Renal cortex interstitium (tissue), 15 donors: ENCODE measurements at places on chromosomes 5 and 9.

- no peak for DNase-seq
Observed at GRCh38 chr9:33294670-33295432, 4.5 kb downstream of the NFX1 start.

DNA sequence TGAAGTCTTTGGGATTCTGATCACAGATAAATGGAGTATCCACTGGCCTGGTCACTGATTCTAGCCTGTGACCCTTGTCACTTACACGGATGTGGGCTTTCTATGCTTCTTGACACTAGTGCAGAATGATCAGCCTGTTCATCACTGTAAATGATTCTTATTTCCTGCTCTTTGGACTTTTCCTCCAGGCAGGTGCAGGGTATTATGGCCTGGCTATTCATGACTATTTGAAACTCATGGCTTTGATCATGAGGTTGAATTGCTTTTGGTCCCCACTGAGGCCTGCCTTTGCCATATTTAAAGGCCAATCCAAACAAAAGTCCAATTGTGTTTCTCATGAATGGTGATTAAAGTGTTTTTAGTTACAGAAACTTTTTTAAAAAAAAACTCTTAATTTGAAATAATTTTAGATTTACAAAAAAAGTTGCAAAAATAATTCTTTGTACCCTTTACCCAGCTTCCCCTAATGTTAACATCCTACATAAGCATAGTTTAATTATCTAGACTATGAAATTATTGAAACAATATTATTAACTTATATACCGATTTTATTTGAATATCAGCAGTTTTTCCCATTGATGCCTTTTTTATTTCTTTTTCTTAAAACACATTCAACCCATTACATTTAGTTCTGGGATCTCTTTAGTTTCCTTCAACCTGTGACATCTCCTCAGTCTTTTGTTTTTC lies 68.1 kb downstream of the GALNT10 start:
- no peak for DNase-seq

GRCh38 chr5:163914910-163915309 lies 409.5 kb downstream of the MAT2B start:
- no peak for DNase-seq

DNA sequence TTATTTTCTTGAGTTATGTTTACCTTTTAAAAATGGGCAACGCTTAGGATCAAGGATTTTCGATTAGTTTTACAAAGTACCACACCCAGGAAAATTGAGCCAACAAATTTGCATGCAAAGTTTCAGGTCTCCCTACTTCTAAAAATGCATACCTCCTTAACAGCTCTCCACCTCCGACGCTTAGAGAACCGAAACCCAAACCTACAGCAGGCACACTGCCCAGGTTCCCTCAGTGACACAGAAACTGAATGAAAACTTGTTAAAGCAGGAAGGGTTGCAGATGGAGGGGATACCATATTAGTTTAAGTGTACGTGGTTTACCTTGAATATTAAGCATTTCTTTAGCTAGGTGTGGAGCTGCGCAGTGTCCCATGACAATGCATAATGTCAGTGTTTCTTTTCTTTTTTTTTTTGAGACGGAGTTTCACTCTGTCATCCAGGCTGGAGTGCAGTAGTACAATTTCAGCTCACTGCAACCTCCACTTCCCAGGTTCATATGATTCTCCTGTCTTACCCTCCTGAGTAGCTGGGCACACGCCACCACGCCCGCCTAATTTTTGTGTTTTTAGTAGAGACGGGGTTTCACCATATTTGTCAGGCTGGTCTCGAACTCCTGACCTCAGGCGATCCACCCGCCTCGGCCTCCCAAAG lies 1.6 kb upstream of the SUB1 start:
- no peak for DNase-seq

- DNase-seq, result no peak
Observed at GRCh38 chr9:81097131-81097847, 592.1 kb downstream of the TLE1 start.

- no peak for DNase-seq
Observed at GRCh38 chr5:150640311-150641005, at the start of gene SYNPO. Gene SYNPO (plus strand): TSS chr5:150640660. CDS start chr5:150648276, 7,616 bp downstream.

DNA sequence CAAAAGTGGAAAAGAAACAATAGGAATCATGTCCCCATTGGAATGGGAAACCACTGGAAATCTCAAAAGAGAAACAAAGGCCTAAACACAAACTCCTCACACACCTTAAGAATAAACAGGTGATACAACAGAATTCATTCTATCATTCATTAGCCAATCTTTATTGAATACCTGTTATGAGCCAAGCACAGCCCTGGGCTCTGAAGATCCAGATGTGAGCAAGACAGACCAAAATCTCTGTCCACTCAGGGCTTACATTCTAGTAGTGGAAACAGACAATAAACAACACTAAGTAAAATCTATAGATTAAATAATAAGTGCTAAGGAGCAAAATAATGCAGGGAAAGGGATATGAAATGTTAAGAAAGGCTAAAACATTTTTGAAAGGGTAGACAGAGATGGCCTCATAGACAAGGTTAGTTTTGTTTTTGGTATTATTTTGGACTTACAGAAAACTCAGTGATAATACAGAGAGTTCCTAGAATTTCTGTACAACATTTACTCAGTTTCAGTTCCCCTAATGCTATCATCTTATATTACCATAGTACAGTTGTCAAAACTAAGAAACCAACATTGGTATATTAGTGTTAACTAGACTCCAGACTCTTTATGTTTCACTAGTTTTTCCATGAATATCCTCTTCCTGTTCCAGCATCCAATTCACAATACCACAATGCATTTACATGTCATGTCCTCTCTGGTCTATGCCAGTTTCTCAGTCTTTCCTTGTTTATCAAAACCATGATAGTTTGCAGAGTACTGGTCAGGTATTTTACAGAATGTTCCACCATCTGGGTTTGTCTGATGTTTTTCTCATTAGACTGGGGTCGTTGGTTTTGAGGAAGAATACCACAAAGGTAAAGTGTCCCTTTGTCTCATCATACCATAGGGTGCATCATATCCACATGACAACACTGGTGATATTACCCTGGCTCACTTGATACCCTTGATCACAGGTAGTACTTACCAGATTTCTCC lies 103.7 kb downstream of the SIL1 start:
- DNase-seq, result no peak

DNA sequence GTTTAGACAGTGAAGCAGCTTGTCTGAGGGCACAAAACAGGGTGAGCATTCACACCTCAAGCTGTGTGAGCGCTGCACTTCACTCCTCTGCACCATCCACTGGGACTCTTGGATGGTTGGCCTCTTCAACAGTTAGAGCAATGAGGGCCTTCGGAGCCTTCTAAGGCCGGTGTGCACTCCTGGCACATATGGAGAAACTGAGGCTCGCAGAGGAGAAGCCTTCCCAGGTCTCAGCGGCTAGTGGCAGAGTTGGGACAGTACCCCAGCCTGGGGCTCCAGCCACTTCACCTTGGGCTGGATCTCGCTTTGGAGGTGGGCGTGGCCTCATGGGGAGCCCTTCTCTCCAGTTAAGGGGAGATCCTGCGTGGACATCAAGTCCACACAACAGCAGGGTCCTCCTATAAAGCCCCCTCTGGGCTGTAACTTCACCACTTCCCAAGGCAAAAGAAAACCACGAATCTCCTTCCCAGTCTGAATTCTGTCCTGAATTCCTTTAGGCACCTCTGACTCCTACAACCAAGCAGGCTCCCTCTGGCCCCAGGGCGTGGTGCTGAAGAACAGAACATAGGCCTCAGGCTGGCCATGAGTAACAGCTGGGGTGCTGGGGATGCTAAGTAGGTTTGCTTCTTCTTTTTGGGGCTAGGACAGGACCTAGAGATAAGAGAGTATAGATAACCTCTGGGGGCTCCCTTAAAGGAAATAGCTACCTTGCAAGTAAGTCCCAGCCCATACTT lies 30.5 kb upstream of the CSF1R start:
- DNase-seq, result no peak

DNA sequence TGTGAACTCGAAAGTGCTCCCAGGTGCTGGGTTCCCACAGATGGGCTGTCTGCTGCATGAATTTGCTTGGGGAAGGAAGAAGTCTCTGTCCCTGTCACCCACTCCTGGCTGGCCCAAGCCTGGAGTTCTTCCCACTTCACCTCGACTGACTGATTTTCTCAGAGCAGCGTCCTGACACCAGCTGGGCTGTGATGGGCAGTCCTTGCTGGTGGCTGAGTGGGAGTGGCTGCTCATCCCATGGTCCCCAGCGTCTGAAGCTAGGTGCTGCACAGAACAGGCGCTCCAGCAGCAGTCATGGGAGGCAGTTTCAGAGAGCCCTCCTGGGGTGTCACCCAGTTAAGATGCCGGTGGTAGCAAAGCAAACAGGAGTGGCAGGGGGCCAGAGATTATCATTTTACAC lies 10.1 kb upstream of the NEURL1B start:
- no peak for DNase-seq

- DNase-seq, result no peak
Observed at GRCh38 chr5:172833372-172833685, 722 bp upstream of the ERGIC1 start.

GRCh38 chr5:59856358-59856757 lies 37.2 kb downstream of the PDE4D start:
- DNase-seq, result no peak

- no peak for DNase-seq
Observed at GRCh38 chr5:72109062-72109411, 1.8 kb downstream of the MAP1B start.

DNA sequence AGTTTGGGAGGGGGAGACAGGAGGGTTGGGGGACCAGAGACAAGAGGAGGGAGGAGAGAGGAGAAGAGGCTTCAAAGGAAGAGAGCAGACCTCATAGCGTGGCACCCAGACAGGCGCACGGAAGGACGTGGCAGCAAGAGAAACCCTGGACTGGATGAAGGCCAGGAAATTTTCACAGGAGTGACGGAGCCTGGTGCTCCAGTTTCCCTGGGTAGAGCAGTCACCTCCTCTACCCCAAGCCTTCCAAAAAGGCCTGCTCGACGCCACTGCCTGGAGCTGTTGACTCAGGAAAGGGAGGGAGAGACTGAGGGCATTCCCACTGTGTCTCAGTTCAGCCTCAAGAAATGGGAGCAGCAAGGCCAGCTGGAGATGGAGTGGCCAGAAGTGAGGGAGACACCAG lies 19.3 kb downstream of the AK8 start:
- no peak for DNase-seq

GRCh38 chr5:130017173-130017572 lies 112.9 kb downstream of the CHSY3 start:
- no peak for DNase-seq

DNA sequence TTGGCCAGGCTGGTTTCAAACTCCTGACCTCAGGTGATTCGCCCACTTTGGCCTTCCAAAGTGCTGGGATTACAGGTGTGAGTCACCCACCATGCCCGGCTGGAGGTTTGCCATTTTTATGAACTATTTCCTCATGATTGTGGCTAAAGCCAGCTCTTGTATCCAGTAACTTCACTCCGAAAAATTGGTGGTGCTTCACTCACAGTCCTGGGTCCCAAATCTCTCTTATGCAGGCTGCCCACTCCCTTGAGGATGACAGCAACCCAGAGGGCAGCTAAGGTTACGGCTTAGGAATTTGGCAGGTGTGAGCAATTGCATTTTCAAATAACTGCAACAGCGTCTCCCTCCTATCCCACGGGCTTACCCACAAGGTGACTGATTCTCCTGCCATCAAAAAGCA lies 23.4 kb upstream of the FUBP3 start:
- DNase-seq, result no peak

- no peak for DNase-seq
Observed at GRCh38 chr9:118108971-118109370, 404.8 kb downstream of the TLR4 start.

DNA sequence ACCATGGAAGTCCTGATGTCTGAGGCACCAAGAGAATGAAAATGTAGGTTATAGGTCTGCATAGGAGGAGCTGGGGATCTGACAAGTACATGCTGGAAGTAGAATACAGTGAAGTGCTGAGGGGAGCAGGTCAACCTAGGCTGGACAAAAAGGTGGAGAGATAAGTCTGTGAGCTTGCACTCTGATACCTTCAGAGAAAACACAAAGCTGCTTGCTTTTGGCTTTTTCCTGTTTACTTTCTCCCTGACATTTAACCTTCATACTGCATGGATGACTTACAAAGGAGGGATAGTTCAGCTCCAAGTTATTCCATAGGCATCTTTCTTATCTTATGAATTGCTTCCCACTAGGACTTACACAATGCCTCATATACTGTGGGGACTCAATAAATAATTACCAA lies 256.7 kb upstream of the NREP start:
- no peak for DNase-seq

GRCh38 chr9:20744036-20744630 lies 60.1 kb downstream of the FOCAD start:
- DNase-seq, result no peak

GRCh38 chr5:139531772-139532169 lies 29.4 kb upstream of the UBE2D2 start:
- DNase-seq, result no peak

GRCh38 chr9:100084128-100084453 lies 14.7 kb downstream of the ERP44 start:
- DNase-seq, result no peak

GRCh38 chr9:84991514-84991870 lies 322.0 kb downstream of the NTRK2 start:
- DNase-seq, result no peak

- DNase-seq, result no peak
Observed at GRCh38 chr5:142720641-142721271, 34.9 kb upstream of the FGF1 start.

DNA sequence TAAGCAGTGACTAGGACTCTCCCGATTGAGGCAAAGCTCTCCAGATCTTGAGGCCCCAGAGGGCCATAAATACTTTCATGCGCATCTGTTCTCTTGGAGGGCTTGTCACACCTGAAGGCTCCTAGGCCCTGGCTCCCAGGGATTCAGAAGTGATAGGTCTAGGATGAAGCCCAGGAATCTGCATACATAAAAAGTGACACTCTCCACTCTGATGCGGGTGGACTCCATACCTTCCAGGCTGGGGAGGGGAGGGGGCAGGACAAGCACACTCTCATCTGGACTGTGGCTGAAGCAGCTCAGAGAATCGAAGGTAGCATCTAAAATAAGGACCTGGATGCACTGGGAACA lies 9.1 kb upstream of the CYSTM1 start:
- DNase-seq, result no peak

- DNase-seq, result peak; percentile 62
Observed at GRCh38 chr5:154610321-154611154, 132.5 kb upstream of the HAND1 start.

- no peak for DNase-seq
Observed at GRCh38 chr5:168770036-168770498, 190.9 kb upstream of the PANK3 start.

- DNase-seq, result no peak
Observed at GRCh38 chr5:103410172-103410571, 151.6 kb downstream of the MACIR start.

DNA sequence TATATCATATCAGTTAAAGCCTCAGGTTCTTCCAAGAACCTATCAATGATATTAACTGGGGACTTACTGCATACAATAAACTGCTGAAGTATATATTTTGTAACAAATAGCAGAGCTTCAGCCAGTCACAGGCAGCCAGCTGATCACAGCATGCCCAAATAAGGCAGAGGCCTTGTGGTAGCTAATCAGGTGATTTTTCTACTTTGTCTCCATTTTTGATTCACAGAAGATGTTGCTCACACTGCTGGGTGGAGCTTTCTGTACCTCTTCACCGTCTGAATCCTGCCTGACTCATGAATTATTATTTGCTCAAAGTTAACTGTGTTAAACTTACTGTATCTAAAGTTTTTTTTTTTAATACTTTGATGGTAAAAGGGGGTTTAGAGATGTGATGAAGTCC lies 357.4 kb downstream of the PSAT1 start:
- no peak for DNase-seq

- DNase-seq, result no peak
Observed at GRCh38 chr9:33267151-33267767, 2.4 kb downstream of the CHMP5 start.

- no peak for DNase-seq
Observed at GRCh38 chr9:110414471-110414870, 76.8 kb upstream of the TXNDC8 start.

- no peak for DNase-seq
Observed at GRCh38 chr9:136950656-136951276, 1.3 kb upstream of the LCN12 start.
